ENCODE measurements at places on chromosomes 7 and 10.

GRCh38 chr10:95605163-95605562, 44.0 kb upstream of the SORBS1 start:
- no peak for DNase-seq

- DNase-seq: no peak
These were observed 36.9 kb upstream of the AUTS2 start for GRCh38 chr7:69561266-69561960.

- DNase-seq: no peak
These were observed 108.7 kb downstream of the ETV1 start for GRCh38 chr7:13880789-13881188.

GRCh38 chr10:78619115-78619851, 449.5 kb upstream of the ZMIZ1 start:
- DNase-seq: no peak

- no peak for DNase-seq
These were observed 52.3 kb downstream of the HECTD2 start for GRCh38 chr10:91462423-91462822.

- no peak for DNase-seq
These were observed 53.5 kb downstream of the DNAJB9 start for GRCh38 chr7:108623220-108623619.

GRCh38 chr7:3133811-3134385, 90.2 kb upstream of the CARD11 start:
- DNase-seq: no peak

DNA sequence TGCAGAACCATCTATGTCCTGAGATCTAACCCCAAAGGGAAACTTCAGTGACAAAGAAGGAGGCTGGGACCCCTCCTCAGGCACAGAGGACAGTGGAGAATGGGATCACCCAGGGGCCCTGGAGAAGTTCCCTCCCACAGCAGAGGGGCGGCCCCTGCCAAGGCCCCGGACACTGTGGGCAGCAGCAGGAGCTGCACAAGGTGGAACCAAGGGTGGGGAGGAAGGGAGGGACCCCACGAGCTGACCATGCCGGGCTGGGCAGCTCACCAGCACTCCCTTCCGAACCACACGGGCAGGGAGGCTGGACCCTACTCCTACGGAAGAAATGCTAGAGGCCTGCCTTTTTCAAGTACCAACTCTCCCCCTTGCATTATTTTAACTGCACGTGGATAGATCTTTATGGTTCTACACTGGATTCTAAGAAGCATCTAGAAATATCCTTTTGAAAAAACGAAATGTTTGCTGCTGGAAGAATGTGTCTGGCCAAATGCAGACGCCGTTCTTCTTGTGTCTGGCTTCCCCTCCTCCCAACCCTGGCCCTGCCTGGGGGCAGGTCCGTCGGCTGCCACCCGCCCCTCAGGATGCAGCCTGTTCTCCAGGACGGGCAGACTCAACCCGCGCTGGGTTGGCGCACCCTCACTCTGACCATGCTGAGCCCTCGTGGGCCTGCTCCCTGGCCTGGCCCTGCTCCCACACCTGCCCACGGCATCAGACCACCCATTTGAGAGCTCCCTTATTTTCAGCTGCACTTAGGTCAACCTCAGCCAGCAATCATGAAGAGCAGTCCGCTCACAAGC, 193.9 kb downstream of the TCERG1L start:
- DNase-seq: no peak

- no peak for DNase-seq
These were observed 62.7 kb downstream of the CALML3 start for GRCh38 chr10:5587151-5588079.

- DNase-seq: peak; percentile 83
These were observed at the start of gene GATAD1 for GRCh38 chr7:92447345-92448204. TSS of gene GATAD1 (plus strand) at chr7:92447482. CDS start at chr7:92447730, 248 bp downstream.

GRCh38 chr7:116726713-116727431, 54.9 kb downstream of the MET start:
- no peak for DNase-seq

DNA sequence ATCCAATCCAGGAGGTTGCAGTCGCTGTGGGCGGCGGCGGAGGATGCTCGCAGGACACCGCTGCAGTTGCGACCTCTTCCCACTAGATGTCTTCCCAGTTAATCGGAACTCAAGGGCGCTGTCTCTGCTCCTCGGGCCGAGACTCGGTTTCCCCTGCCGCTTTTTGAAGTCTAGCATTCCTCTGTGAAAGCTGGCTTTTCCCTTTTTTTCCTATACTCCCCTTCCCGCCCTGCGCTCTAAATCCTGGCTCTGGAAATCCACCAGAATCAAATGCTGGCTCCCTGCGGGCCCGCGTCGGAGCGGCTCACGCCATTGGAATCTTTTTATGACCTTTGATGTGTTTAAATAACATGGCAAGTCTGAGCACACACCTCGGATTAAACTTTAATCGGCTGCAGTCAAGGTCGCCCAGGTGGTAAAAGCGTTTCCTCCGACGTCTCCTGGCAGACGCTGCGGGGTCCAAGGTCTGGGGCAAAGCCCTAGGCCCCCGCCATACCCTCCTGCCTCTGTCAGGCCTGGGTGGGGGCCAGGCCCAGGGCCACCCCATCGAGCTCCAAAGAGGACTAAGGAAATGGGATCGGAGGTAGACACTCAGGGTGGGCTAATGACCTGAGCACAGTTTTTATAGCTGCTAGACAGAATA, 10.7 kb upstream of the HOXA13 start:
- no peak for DNase-seq

- DNase-seq: no peak
These were observed 4.8 kb upstream of the BMPER start for GRCh38 chr7:33900501-33900900.

GRCh38 chr10:131404886-131405285, 93.4 kb upstream of the TCERG1L start:
- DNase-seq: no peak

GRCh38 chr10:124172181-124172916, 79.0 kb upstream of the CHST15 start:
- DNase-seq: no peak

DNA sequence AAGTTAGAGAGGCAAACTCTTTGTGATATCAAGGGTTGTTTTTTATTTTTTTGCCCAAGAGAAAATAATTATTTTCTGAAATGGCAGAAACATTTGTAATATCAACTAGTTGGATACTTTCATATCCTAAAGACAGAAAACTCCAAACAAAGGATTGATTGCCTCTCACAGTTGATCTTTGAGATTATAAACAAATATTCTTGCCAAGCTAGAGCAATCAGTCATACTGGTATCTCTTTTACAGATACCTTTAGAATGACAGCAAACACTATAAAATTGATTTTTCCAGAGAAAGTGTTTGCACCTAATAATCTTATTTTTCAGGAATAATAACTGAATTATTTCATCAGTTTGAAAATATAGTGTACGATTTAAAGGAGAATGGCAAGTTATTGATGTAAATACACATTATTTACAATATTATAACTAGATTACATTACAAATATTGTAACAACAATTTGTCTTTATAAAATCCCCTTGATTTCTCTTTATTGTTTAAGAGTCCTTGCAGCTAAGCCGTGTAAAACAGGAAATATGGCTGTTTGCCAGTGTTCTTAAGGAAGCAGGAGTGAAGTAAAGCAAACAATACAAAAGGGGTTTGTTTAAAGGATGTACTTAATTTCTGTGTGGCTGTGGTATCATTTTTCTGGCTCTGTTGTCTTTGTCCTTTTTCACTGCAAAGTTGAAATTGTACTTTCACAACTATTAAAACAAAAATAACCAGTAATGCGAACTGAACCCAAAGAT, 58.4 kb downstream of the MAPK8 start:
- no peak for DNase-seq

GRCh38 chr7:117312593-117313580, 10.0 kb downstream of the WNT2 start:
- no peak for DNase-seq

DNA sequence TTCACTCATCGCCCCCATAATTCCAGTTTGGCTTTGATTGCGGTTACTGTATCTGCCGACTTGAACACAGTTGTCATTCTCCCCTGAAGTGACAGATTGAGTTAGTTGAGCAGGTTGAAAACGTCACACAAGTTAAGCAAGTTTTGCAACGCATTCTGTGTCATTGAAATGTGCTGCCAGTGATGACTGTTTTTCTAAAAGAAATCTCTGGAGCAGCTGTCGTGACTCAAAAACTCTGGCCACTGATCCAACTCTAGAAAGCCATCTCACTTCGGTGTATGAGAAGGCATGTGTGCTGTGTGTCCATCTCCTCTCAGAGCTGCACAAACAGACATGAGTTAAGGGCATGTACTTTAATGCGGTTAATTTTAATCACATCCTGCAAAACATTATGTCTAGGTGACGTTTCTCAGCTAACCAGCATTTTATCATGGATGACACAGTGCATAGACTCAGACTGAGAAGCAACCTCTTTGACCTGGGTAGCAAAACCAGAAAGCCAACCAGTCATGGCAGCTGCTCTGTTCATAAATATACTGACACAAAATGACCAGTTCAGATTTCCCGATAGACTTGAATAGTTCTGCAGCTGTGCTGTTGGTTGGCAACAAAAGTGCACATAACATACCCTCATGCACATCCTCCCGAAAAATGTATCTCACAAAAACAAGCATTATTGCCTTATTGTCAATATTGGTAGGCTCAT, 69.3 kb downstream of the CSTF2T start:
- DNase-seq: no peak

DNA sequence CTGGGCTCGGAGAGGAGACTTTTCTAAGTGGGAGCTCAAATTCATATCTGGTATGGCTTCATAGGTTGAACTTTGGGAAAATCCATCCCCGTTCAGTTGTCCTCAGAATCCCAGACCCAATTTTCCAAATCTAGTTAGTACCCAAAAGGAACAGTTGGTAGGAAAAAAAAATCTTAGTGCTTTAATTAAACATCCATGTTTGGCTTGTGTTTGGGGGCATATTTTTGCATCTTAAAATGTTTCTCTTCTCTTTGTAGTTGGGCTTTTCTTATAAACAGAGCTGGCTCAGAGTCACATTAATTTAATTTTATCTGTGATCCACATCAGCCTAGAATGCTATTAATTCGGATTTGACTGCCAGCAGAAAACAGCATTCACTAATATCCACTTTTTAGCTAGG, 165.9 kb downstream of the BUB3 start:
- no peak for DNase-seq

GRCh38 chr7:5481241-5482019, 57.8 kb upstream of the TNRC18 start:
- DNase-seq: no peak

GRCh38 chr10:133253361-133253955, 15.8 kb downstream of the VENTX start:
- no peak for DNase-seq
